Esophagus squamous epithelium (tissue), 5 donors: ENCODE measurements at places on chromosomes 11 and 22. TPM values are rescaled to one million over a fixed set of nuclear protein-coding genes. Genes with fewer than 3 reads are reported as not detected.
A peak's percentile ranks its signal among the peaks of the same experiment; 100 is the strongest.

GRCh38 chr11:64482588-64482987 is 108.4 kb upstream of the SLC22A12 start:
- no peaks in the 10 kb centered on the region for H3K4me1 ChIP-seq
- no peaks in the 10 kb centered on the region for H3K27me3 ChIP-seq
- no peak overlapping the region for H3K4me3 ChIP-seq
- no peaks in the 10 kb centered on the region for H3K36me3 ChIP-seq
- no peak overlapping the region for H3K27ac ChIP-seq

DNA sequence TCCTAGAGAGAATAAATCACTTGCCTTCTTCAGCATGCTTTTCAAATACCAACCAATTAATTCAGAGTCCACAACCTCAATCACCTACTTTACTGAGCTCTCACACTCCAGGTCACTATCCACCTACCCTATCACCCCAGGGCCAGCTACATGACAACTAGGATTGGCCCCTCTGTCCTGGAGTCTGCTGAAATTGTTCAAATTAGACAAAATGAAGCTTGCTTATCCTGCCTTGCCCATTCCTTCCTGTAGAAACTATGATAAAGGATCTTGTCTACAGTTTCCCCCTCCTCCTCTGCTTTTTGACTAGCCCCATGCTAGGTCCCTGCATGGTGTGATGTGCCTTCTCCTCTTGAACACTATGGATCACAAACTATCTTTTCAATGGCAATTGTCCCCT is 94.5 kb downstream of the JRKL start:
- H3K4me3 ChIP-seq, result no peak overlapping the region
- H3K27me3 ChIP-seq, result no peaks in the 10 kb centered on the region
- H3K4me1 ChIP-seq, result no peaks in the 10 kb centered on the region
- DNase-seq, result no peak
- H3K36me3 ChIP-seq, result no peaks in the 10 kb centered on the region

The SCGB1C1 gene
- total RNA-seq, result not detected

DNA sequence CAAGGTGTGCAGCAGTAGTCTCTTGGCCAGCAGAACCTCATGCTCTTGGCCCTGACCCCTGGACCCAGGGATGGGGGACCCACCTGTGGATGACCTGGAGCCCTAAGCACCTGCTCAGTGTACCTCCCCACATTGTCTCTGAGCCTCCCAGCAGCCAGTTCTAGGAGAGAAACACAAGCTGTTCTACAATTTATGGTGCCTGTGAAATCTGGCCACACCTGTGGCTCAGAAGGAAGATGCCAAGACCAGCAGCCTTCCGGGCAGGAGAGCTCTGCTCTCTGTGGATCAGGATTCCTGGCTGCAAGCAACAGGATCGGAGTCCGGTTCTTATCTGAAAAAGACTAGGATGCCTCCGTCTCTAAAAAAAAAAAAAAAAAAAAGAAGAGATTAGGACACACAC is 103.6 kb upstream of the ANO1 start:
- H3K4me3 ChIP-seq, result no peak overlapping the region
- DNase-seq, result no peak
- H3K27ac ChIP-seq, result no peak overlapping the region

DNA sequence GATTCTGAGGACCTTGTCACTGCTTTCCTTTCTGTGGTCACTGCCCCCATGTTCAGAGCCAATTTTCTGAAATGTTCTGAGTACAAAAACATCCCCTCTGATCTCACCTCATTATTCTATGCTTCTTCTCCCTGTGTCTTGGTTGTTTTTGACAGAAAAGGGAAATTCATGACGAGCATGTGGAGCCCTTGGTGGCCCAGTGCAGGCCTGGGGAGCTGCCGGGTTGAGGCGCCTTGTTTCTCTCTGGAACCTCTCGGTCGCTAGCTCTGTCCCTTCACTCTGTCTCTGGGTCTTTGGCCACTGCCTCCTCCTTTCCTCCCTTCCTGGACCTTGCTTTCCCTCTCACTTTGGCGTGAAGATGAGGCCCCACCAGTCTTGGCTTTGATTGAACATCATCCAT is 63.0 kb upstream of the THY1 start:
- DNase-seq, result no peak
- H3K4me1 ChIP-seq, result peaks cover 8% of the 10 kb centered on the region
- no peaks in the 10 kb centered on the region for H3K36me3 ChIP-seq
- H3K4me3 ChIP-seq, result no peak overlapping the region
- H3K27me3 ChIP-seq, result no peaks in the 10 kb centered on the region

DNA sequence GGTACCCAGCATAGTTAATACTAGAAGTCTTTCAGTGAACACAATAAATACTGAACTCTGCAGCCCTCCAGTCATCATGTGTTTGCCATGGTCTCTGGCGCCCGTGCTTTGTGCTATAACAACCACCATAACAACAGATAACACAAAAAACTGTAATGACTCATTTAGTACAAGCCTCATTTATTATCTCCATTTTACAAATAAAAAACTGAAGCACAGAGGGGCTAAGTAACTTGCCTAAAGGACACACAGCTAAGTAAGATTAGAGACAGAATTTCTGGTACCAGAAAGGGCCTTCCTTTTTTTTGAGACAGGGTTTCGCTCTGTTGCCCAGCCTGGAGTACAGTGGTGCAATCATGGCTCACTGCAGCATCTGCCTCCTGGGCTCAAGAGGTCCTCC is 19.5 kb downstream of the RBFOX2 start:
- no peaks in the 10 kb centered on the region for H3K36me3 ChIP-seq
- H3K27ac ChIP-seq, result peak overlapping the region; percentile 53
- H3K27me3 ChIP-seq, result no peaks in the 10 kb centered on the region
- DNase-seq, result no peak
- no peak overlapping the region for H3K4me3 ChIP-seq
- peaks cover 17% of the 10 kb centered on the region for H3K4me1 ChIP-seq

The OR1S1 gene
- total RNA-seq, result not detected

DNA sequence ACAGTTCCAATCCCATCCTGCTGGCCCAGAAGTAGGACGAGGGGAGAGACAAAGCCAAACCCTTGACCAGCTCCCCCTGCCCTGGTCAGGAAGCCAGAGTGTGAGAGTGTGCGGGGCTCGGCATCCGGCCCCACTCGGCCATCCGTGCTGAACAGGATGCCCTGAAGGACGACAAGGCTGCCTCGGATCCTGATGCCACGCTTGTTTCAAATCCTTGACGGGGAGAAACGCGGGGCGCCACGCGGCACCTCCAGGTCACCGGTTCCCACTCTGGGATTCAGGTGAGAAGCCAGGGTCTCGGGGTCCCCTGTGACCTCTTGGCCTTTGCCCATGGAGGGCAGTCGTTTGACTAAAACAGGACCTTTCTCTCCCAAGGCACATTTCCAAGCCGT is 167.8 kb downstream of the BRD1 start:
- peaks cover 18% of the 10 kb centered on the region for H3K4me1 ChIP-seq
- no peak overlapping the region for H3K4me3 ChIP-seq
- H3K27ac ChIP-seq, result no peak overlapping the region

DNA sequence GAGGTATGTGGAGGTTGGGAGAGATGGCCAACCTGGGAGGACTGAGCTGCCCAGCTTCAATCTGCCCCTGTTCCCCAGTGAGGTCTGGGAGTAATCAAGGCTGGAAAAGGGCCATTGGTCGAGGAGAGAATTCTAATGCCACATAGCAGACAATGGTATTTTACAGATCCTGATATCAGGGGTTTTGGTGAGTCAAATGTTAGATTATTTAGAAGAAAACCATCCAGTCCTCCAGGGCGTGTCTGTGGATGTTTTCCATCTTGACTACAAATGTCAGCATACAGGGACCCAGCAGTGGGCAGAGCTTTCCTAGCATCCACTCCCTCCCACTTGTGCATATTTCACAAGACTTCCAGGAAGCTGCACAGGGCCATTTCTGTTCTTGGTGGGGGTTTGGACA is 107.9 kb downstream of the SCN3B start:
- no peak overlapping the region for H3K4me3 ChIP-seq
- no peak for DNase-seq
- H3K27me3 ChIP-seq, result no peaks in the 10 kb centered on the region

The OR8G1 gene
- total RNA-seq, result not detected

DNA sequence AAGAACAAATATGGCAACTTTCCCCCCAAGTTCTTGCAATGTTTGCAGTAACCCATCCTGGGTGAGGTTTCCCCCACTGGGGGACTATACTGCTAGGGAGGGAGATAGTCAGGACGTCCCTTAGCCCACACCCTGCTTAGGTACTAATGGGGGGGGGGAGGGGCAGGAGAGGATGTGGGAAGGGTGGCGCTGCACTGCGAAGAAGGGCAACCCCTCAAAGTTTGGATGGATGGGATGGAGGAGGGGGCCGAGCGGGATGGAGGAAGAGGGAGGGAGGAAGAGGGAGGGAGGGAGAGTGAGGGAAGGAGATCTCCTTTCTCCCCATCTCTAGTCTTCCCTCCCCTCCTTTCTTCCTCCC is 100.6 kb upstream of the HSD17B12 start:
- H3K4me3 ChIP-seq, result peak overlapping the region; percentile 39
- no peak overlapping the region for H3K27ac ChIP-seq
- DNase-seq, result no peak
- H3K36me3 ChIP-seq, result no peaks in the 10 kb centered on the region
- H3K27me3 ChIP-seq, result peaks cover 16% of the 10 kb centered on the region
- H3K4me1 ChIP-seq, result peaks cover 41% of the 10 kb centered on the region

DNA sequence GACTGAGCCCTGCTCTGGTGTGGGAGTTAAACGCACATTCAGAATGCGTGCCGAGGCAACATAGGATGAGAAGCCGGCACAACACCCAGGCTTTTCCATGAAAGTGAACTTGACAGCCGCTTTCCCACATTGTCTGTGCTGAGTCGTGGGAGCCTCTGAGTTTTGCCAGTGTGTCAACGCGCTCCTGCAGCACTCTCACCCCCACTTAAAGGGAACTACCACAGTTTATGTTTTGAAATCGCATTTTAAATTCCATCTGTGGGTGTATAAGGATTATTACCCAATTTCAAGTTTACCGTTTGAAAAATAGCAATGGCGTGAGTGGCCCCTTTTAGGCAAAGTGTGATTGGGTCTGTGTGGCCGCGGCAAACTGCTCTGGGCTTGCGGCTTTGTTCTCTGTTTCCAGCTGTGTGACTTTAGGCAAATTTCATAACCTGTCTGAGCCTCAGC is 81.5 kb downstream of the FBLN1 start:
- H3K27ac ChIP-seq, result no peak overlapping the region
- H3K4me1 ChIP-seq, result peaks cover 6% of the 10 kb centered on the region
- no peak overlapping the region for H3K4me3 ChIP-seq
- H3K36me3 ChIP-seq, result no peaks in the 10 kb centered on the region
- no peaks in the 10 kb centered on the region for H3K27me3 ChIP-seq

The TRIM51 gene
- not detected for total RNA-seq

The CARNS1 gene
- 0.09 TPM for total RNA-seq

DNA sequence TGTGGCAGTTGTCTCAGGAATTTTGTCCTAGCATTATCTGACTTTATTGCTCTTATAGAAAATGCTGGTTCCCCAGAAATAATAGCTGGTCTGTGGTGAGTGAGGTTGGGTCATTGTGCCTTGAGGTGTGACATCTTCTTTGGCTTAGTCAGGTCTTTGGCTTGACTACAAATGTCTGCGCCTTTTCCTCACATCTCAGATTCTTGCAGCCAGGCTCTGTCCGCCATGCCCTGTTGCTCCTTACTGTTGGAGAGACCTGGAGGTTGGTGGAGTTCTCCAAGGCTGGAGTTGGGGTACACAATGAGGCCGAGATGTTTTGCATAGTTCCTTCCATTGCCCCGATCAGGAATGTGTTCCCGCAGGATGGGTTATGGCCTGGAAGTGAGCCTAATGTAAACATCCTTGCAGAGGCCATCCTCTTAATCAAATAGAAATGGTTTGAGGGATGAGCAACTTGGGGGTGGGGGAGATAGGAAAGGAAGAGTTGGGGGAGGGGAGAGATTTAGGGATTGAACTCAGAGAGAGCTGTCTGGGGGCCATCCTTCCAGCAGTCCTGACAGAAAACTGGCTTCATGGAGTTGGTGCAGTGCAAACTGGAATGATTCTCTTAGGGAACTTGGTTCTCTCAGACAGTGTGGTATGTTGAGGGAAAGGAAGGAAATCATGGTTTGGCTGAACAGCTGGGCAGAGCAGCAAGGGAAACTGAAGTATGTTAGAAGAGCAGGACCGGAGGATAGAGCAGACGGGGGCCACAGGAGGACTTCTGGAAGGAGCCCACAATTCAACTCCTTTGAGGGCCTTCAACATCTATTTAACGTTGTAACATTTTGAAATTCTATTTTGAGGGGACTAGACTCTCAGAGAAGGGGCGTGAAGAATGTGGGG is 49.9 kb downstream of the ZBTB16 start:
- H3K36me3 ChIP-seq, result no peaks in the 10 kb centered on the region
- H3K27ac ChIP-seq, result peak overlapping the region; percentile 31
- no peak for DNase-seq
- no peaks in the 10 kb centered on the region for H3K27me3 ChIP-seq
- no peak overlapping the region for H3K4me3 ChIP-seq

- no peaks in the 10 kb centered on the region for H3K36me3 ChIP-seq
- no peaks in the 10 kb centered on the region for H3K27me3 ChIP-seq
- no peak overlapping the region for H3K27ac ChIP-seq
- no peak overlapping the region for H3K4me3 ChIP-seq
These were observed 8.2 kb downstream of the PHF21A start for GRCh38 chr11:46112961-46113607.

- H3K27me3 ChIP-seq, result no peaks in the 10 kb centered on the region
- H3K4me1 ChIP-seq, result peaks cover 39% of the 10 kb centered on the region
- no peak overlapping the region for H3K27ac ChIP-seq
These were observed 10.2 kb upstream of the WEE1 start for GRCh38 chr11:9563196-9563730.

The TMEM191C gene
- 13.8 TPM for total RNA-seq

DNA sequence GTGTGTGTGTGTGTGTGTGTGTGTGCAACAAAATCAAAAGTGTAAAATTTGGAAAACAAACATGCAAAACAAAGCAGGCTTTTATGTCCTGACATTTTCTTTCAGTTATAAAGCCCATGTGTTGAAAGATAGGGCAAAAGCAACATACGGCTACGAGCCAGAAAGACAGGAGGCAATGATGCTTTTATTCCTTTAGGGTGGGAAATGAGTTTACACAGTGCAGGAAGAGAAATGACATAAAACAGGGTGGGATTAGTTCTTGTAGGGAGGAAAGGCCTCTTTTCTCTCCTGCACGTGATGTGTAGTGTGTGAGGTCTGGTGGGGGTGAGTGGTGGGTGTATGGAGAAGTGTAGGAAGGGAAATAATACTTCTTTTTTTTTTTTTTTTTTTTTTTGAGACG is 29.4 kb downstream of the IL18 start:
- no peaks in the 10 kb centered on the region for H3K36me3 ChIP-seq
- H3K4me1 ChIP-seq, result peaks cover 28% of the 10 kb centered on the region
- H3K27me3 ChIP-seq, result no peaks in the 10 kb centered on the region
- no peak overlapping the region for H3K4me3 ChIP-seq
- no peak for DNase-seq

- peak overlapping the region; percentile 72 for H3K4me3 ChIP-seq
- peak overlapping the region; percentile 95 for H3K27ac ChIP-seq
- H3K27me3 ChIP-seq, result no peaks in the 10 kb centered on the region
- peaks cover 69% of the 10 kb centered on the region for H3K4me1 ChIP-seq
- DNase-seq, result no peak
These were observed 764 bp downstream of the TKFC start for GRCh38 chr11:61333550-61334433.
